T follicular helper cell (primary cell): ENCODE measurements at places on chromosomes 3 and 15.

GRCh38 chr3:177673112-177673914 lies 476.0 kb upstream of the TBL1XR1 start:
- no peak for DNase-seq

- DNase-seq, result no peak
These were observed 62.4 kb downstream of the RTP4 start for GRCh38 chr3:187430576-187430975.

- no peak for DNase-seq
These were observed 10.3 kb downstream of the TM4SF1 start for GRCh38 chr3:149366941-149367840.

- DNase-seq, result no peak
These were observed 556 bp downstream of the CAMK2N2 start for GRCh38 chr3:184260724-184261269.

- no peak for DNase-seq
These were observed 15.8 kb downstream of the SLC9A9 start for GRCh38 chr3:143832433-143832832.

DNA sequence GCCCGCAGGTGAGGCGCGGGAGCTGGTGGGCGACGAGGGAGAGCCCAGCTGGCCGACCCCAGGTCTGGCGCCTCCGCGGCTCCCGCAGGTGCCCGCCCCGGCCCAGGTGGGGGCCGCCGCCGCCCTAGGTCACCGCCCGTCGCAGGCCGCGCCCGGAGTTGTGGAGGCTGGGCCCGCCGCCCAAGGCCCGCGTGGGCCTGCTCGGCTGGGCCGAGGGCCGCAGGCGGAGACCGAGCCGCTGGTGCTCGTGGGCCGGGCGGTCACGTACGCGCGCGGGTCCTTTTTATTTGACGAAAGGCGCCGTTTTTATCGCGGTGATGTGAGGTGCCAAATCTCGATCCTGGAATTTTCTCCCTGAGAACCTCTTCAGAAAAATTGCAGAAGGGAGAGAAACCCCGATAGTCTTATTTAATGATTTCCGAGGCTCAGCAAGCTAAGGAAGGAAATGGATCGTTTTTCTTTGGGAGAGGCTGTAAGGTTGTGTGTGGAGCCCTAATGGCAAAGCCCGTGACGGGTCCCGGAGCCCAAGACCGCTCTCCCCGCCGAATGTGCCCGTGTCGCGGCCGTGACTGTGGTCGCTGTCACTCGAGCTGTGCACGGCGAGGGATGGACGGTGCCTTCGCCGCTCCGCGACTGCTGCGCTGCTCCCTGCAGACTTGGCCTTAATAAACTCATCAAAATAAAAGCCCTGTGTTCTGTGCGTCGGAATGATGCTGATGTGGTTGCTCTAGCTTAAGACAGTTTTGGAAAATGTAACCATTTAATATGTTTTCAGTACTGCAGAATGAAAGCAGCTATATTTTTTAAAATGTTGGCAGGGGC lies 612 bp downstream of the APPL1 start:
- DNase-seq, result peak; percentile 6

DNA sequence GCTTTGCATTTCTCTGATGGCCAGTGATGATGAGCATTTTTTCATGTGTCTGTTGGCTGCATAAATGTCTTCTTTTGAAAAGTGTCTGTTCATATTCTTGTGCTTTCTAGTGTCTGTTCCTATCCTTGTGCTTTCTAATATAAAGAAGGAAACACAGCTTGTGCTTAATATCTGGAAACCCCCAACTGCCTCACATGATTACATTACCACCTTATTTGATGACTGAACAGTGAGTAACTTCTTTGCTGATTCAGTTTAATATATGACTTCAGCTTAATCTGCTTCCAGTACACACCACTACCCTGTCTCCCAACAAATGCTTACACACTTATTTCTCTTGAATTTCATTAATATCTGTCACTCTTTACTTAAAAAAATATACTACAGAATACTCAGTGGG lies 835.1 kb downstream of the EDEM1 start:
- no peak for DNase-seq

GRCh38 chr15:88696254-88696653 lies 57.4 kb downstream of the ISG20 start:
- no peak for DNase-seq

- DNase-seq, result no peak
These were observed 981.9 kb downstream of the TUSC7 start for GRCh38 chr3:117691526-117691925.

DNA sequence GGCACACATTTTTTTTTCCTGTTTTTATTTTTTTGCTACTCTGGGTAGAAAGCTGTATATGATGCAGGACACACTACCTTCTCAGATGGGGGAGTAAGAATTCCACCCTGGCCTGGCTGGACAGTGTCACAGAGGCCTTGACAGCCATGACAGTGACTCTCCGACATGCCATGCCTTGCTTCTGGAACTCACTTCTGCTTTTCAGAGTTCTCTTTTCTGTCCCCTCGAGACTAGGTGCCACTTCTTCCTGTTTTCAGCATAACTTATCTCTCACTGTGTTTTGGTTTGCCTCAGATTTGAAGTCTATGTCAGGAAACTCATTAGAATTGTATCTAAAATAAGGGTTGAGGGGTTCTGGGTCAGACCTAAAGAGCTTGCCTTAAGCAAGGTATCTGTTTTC lies 69.1 kb upstream of the SEC13 start:
- DNase-seq, result no peak

DNA sequence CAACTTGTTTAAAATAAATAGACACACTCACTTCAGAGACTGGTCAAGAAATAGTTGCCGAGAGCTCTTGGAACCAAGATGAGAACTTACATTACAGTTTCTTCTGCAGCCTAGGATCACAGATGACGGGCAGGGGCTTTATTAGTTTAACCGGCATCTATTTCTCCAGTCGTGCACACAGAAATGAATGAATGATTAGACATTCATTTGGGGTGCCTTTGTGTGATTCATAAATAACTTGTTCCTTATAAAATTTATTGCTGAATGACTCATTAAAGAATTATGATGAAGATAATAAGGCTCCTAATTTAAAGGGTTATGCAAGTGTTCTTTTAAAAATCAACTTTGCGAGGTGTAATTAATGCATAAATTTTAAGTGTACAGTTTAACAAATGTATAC lies 20.8 kb downstream of the NFKBIZ start:
- no peak for DNase-seq

GRCh38 chr15:45645026-45645980 lies 10.5 kb downstream of the SQOR start:
- DNase-seq, result no peak

- no peak for DNase-seq
These were observed 154.6 kb upstream of the TLE3 start for GRCh38 chr15:70252056-70252950.

- no peak for DNase-seq
These were observed 150.0 kb upstream of the LINGO1 start for GRCh38 chr15:77782691-77783090.

DNA sequence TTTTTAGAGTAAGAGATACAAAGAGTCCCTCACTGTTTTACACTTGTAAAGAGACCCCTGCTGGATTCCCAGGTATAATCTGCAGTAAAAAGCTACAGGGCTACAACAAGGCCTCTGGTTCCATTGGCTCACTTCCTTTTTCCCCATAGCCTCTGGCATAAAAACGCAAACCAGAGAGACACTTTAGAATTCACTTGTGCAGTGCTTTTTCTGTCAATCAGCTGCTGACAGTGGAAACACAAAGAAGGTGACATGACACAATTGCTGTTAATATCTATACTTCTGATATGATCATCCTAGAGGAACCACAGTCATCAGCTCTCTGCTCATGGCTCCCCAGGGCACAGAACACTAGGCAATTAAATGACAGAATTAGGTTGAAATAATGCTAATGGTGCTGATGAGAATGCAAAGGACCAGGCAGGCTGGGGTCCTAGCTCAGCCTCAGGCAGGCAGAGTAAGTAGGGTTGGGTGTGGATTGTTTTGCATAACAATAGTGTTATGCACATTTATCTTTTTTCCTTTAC lies 667.9 kb upstream of the CFAP20DC start:
- no peak for DNase-seq

DNA sequence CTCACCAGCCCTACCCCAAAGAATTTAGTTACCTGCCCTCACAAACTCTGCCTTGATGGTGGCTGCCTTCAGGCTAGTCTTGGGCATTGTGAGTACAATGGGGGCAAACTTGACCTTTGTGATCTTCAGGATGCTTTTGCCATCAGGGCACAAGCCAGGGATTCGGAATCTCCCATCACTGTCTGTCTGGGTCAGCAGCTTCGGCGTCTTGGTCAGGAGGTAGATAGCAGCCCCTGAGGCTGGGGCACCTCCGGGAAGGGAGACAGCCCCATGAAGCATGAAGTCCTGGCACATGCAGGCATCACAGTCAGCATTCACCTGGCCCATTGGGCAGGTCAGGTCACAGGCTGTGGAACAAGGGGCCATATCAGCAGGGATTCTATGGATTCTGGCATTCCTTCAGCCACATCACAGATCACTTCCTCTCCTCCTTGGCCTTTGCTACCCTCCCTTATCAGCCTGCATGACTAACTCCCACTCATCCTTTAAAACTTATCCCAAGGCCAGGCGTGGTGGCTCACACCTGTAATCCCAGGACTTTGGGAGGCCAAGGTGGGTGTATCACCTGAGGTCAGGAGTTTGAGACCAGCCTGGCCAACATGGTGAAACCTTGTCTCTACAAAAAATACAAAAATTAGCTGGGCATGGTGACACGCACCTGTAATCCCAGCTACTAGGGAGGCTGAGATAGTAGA lies 6.9 kb downstream of the CILP start:
- no peak for DNase-seq

DNA sequence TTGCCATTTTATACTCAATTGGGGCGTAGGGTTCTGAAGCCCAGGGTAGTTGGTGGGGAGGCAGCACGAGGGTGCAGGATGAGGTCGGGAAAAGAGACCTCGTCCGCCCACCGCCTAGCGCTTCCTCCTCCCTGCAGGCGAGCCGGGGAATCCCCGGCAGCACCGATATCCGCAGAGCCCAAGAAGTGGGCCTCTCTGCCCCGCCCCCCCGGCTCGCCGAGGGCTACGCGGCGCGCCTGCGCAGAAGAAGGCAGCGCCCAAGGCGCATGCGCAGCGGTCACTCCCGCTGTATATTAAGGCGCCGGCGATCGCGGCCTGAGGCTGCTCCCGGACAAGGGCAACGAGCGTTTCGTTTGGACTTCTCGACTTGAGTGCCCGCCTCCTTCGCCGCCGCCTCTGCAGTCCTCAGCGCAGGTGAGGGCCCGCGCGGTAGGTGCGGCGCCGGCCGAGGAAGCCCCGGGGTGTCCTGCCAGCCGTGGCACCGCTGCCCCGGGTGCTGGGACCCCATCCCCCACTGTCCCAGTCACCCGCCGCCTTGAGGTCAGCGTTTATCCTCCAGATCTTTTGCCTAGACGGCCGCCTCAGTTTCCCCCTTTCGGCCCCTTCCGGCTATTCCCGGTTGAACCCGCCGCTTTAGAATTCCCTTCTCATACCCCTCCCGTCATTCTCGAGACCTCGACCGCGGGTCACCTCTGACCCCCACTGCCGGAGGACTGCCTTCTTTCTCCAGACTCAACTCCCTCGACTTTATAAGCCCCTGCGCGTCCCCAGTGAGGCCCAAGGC lies at the start of gene ALAS1:
ALAS1 (plus strand) TSS at position 319 of the 784 bp plus-strand sequence. CDS start 1,082 bp downstream, outside the sequence.
- DNase-seq, result peak; percentile 90

DNA sequence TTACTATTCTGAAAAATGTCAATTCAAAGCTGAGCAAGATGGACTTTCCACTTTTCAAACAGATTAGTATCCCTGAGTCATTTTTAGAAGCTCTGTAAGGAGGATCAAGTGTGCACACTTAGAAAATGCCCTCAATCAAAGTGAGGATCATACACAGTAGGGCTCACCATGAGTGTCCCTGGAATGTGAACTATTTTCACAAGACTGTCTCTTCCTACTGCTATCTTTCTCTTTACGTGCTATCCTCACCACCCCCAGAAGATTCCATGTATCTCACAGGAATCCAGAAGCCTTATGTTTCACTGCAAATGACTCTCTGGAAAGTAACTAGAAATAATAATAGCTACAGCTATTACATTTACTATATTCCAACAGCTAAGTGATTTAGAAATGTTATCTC lies 349.9 kb upstream of the TGFBR2 start:
- no peak for DNase-seq

DNA sequence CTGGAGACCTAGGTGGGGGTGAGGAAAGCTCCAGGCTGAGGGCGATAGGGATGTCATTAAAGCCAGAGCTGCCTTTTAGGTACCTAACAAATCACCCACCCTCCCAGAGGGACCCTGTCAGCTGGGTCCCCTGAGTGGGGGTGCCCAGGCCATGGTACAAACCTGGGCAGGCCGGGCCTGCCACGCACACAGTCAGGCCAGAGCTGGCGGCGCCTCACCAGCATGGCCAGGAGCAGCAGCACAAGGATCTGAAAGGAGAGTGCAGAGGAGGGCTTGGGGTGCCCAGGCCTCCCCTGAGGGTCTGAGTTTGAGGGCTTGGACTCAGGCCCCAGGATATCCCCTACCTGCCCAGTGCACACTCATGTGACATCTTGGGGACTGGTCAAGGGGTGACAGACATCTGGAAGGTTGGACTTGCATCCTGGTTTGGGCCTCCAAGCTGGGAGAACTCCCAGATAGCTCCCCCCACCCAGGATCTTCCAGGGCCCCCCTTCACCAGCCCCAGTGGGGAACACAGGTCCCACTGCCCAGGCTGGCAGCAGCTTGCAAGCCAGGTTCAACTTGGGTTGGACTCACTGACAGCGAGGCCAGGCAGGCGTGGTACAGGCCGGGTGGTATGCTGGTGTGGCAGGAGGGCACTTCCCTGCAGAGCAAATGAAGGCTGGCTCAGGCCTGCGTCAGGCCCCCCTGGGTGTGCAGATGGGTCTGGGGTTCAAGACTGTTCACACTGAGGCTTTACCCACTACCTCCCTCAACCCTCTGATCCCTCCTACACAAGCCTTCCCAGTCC lies 5.2 kb downstream of the STRA6 start:
- DNase-seq, result no peak

- DNase-seq, result no peak
These were observed 17.4 kb upstream of the RAF1 start for GRCh38 chr3:12681089-12681942.

DNA sequence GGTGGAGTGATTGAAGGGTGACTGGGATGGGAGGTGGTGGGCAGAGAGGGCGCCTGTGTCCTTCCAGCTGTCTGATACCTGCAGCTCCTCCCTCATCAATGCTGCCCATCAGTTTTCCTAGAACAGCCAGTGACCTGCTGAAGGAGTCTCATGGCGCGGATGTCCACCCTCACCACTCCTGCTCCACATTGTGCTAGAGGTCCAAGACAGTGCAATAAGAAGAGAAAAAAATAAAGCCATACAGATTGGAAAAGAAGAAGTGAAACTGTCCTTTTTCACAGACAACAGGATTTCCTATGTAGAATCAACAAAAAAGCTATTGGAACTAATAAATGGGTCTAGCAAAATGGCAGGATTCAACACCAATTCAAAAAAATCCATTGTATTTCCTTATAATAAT lies 7.4 kb downstream of the ZDHHC19 start:
- DNase-seq, result no peak

DNA sequence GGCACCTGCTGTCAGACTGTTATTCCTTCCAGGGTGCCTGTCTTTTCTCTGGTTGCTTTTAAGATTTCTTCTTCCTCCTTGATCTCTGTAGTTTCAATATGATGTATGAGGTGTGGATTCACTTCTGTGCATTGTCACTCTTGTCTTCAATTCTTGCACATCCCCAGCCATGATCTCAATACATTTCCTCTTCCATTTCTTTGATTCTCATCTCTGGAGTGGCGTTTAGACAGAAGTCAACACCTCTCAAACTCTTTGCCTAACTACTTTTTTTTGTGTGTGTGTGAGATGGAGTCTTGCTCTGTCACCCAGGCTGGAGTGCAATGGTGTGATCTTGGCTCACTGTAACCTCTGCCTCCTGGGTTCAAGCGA lies 224.4 kb upstream of the LYSMD4 start:
- no peak for DNase-seq
